ENCODE measurements at places on chromosomes 5 and 9.

- DNase-seq: no peak
Measured at GRCh38 chr5:154332451-154332850, 113.3 kb upstream of the SAP30L start.

DNA sequence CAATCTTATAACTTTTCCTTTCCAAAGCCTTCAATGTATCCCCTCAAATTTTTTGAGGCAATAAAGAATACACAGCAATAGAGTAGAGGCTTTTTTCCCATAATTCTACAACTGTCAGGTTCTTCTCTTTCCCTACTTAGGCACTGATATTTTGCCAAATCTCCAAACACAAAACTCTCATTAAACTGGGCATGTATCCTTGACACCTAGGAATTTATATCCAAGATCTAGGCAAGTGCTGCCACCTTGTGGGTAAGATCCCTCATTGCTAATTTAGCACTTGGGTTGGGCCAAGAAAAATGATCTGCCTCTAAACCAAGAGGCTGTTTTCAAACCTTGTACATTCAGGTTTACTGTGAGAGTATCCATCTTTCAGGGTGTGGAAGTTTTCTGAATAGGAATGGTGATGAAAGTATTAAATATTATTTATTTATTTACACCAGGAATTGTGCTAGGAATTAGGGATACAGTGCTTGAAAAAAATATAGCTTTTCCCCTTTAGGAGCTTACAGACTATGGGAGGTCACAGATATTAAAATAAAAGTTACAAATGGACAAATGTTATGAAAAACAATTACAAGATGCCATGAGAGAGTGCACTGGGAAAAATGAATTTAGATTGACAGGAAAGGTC, 17.6 kb downstream of the TSTD2 start:
- DNase-seq: peak; percentile 78

- DNase-seq: peak; percentile 48
Measured at GRCh38 chr9:129822898-129823541, 916 bp downstream of the TOR1A start.

DNA sequence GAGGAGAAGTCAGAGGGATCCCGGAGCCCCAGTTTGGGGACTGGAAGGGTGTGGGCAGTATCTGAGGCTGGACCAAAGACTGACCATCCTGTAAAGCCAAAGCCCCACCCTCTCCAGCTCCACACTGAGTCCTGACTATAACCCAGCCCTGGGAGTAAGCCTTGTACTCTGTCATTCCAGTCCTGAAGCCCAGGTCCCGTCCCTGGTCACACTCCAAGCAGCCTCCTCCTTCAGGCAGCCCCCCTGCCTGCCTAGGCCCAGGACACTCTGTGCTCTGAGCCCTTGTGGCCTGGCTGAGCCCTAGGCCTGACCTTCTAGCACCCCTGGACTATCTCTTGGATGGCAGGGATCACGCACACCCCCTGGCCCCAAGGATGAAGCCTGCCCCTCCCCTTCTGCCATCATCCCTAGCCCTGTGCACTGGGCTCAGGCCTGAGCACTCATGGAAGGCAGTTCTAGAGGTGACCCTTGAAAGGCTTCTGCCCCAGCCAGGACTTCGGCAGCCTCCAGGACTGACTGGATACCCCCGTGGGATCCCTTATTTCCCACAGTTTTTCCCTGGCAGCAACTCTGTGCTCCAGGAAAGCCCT, 28.0 kb upstream of the ENHO start:
- no peak for DNase-seq

- DNase-seq: no peak
Measured at GRCh38 chr9:36772449-36773403, 200.0 kb downstream of the MELK start.

DNA sequence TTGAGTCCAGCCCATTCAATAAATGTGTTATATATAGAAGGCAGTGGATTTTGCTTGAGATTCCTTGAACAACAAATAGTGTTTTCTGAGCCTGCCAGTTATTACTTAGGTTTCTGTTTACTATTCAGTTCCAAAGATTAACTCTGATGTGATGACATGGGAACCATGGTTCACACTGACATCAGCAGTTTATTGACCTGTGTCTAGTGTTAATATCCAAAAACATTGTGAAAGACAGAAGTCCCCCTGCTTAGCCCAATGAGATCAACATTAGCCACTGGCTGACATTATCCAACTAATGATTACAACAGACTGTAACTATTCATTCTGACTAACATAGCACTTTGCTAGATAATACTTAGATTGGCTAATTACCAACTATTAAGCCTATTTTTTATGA, 14.9 kb downstream of the APBA1 start:
- DNase-seq: no peak

GRCh38 chr9:14238079-14238478, 75.9 kb downstream of the NFIB start:
- peak; percentile 35 for DNase-seq

- no peak for DNase-seq
Measured at GRCh38 chr5:38295751-38296150, 37.4 kb downstream of the EGFLAM start.

DNA sequence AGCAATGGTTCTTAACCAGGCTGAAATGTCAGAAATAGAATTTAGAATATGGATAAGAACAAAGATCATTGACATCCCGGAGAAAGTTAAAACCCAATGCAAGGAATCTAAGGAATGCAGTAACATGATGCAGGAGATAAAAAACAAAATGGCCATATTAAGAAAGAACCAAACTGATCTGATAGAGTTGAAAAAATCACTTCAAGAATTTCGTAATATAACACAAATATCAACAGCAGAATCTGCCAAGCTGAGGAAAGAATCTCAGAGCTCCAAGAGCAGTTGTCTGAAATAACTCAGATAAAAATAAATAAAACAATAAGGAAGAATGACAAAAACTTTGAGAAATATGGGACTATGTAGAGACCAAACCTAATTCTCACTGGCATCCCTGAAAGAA, 37.8 kb upstream of the TAS2R1 start:
- DNase-seq: no peak

- no peak for DNase-seq
Measured at GRCh38 chr9:84486663-84487062, 146.1 kb upstream of the SLC28A3 start.

DNA sequence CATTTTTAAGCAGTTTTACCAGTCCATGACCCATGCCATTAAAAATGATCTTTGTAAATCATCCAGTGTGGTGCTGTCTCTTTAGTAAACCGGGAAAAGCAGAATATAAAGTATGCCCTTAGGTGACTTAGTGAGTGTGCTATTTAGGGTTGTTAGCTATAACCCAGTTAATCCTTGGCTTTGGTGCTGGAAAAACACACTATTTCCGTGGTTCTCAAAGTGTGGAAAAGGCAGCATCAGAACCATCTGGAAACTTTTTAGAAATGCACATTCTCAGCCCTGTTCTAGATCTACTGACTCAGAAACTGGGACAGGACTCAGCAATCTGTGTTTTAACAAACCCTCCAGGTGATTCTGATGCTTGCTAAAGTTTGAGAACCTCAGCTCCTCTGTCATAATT, 123.6 kb upstream of the ZNF608 start:
- DNase-seq: no peak

DNA sequence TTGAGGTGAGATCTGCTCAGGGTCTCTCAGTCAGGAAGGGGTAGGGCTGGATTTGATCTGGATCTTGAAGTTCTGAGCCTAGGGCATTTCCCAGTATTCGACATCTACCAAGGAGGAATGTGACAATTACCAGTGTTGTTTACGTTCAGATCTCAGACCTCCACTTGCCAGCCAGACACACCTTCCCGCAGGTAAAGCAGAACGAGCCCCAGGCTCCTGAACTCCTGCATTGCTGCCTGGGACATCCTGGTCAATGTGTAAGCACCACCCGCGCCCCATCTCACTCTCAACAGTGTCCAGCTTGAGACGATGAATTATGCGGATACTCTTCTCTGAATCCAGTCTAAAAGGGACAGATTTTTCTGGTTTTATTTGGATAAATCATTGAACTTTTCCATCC, 56.7 kb upstream of the PTCH1 start:
- no peak for DNase-seq

Data from RWPE1 (cell line).